ENCODE measurements at places on chromosomes 1 and 21.

GRCh38 chr1:36085126-36085525 lies 1.2 kb downstream of the TEKT2 start:
- no peak for DNase-seq

DNA sequence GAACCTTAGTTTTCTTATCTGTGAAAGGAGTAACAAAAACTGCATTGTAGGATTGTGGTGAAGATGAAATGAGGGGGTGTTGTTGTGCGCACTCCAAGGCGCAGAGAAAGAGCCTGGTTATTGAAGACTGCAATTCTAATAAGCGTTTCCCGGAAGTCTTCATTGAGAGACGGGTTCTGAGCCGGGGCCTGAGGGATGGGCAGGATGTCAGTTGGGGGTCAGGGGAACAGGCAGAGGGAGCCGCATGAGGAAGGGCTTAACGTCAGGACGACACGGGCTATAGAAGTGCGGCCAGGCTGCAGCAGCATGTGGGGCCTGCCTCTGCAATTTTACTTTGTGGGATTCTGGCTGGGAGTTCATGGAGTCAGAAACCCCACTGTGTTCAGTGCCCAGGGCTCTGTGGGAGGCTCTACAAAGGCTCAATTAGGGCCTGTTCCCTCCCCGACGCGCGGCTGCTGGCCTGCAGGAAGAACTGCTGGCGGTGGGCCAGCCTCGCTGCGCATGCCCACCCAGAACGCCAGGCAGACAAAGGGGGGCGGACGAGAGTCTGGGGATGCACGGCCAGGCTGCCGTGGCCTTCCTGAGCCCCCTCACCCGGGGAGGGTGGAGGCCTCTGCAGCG lies 20.7 kb downstream of the TRIM62 start:
- DNase-seq: no peak

DNA sequence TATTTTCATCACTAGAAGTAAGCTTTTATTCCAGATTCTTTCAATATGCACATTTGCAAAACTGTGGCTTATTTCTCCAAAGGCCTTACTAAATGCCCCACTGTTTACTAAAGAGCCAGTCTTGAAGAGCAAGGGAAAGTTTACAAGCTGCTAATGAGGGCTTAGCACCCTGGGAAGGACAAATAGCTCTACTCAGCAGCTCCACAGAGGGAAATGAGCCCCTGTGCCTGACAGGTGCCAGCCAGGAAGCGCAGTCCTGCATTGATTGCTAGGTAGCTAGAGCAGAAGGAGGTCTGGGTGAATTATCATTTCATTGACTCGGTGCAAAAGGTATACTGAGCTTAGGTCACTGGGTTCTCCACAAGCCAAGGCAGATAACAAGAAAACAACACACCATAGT lies 307.0 kb downstream of the SETD4 start:
- no peak for DNase-seq

- no peak for DNase-seq
These were observed 177.4 kb upstream of the NRIP1 start for GRCh38 chr21:15241997-15242736.

DNA sequence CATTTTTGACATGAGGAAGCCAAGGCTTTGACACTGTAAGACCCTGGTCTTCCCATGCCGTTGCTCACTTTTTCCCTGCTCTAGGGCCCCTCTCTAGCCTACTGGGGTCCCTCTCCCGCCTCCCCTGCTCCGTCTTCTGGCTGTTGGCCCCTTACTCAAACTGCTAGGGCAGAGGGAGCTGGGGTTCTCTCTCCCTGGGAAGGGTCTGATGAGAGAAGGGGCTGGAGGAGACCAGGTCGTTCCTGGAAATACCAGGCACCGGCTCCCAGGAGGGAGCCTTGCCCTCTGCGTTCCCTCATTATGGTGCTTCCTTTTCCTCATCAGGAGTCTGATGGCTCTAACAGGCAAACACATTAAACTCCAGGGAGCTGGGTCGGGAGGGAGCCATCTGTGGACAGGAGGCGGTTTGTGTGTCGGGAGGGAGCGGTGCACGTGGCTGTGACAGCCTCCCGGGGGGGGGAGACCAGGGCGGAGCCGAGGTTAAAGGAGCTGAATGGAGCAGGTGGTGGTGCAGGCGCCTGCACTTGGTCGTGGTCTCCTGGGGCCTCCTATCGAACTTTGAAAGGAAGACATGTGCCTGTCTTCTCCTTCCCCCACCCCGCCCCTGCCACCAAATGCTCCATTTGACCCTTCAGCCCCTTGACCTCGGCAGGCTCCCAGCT lies 35.4 kb upstream of the LHX4 start:
- no peak for DNase-seq

- DNase-seq: no peak
These were observed 113.8 kb downstream of the CAMTA1 start for GRCh38 chr1:6898974-6899539.

DNA sequence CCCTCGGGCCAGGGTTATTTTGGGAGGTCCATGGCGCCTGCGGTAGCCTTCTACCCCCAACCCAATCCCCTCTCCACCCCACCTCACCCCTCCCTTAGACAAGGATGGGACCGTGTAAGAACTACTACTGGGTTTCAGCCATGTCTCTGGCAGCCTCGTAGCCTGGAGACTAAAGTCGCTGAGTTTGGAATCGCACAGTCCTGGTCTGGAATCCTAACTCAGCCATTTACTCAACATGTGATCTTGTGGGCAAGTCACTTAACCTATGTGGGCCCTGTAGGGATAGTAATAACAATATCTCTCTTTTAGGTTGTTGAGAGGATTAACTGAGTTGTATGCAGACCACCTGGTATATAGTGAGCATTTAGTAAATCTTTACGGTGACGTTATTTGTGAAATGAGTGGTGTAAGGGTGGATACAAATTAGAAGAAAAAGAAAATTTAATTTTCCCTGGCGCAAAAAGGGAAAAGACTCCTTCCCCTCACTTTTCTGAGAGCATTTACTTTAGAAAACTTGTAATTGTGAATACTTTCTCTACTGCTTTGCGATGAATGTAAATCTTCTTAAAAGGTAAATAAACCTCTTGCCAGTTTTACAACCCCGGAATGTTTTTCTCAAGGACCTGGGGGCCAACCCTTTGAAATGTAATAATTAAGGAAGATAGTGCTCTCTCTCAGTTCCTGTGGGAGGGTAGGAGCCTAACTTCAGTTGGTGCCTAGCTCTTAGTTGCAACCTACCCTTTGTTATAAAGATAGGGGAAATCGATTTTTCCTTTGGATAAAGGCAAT lies 615 bp upstream of the MRPS15 start:
- no peak for DNase-seq

DNA sequence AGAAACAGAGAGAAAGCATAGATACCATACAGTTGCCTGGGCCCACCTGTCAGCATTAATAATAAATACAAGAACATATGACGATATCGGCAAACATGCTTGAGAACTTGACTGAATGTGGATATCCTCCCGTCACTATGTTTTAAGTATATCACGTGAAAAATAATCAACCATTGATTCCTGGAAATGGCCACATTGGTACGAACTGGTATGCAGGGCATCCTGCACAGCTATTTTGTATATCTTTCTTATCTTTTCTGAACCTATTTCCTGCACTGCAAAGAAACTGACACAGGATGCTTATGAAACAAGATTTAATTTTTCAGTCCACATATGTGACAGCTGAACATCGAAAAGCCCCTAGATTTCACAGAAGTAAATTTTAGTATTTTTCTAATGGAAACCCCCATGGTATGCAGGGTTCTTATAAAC lies 22.8 kb upstream of the RGS1 start:
- DNase-seq: no peak

DNA sequence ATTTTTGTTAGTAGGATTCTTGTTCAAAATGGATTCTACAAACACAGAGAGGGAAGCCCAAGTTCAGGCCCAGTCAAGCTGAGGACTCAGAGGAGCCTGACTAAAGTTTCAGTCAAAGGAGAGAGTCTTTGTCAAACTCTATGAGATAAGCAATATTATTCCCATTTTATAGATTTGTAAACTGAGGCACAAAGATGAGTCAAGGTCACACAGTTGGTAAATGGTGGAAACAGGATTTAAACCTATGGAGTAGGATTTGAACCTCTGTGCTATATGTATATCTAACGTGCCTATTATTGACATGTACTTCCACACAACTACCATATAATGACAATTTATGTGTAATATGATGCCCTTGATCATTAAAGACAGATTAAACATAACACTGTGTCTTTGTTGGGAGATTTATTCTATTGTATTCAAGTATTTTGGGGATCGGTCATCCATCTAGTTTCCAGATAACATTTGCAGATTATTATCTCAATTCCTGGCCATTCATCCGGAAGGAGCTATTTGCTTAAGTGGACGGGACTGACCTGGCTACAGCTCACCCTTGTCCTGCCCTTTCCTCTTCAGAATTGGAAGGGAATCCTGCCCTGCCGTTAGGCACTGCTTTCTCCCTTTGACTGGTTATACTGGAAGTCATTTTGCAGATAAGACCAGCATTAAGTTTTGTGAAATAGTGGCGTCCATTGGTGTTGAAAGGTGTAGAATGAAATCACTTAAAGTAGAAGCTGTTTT lies 86.1 kb upstream of the LMO4 start:
- no peak for DNase-seq

All from inflammatory macrophage (primary cell).